Hindlimb muscle (tissue), 1 donor: ENCODE measurements at places on chromosomes 11 and 22. TPM values are rescaled to one million over a fixed set of nuclear protein-coding genes. Genes with fewer than 3 reads are reported as not detected.
A peak's percentile ranks its signal among the peaks of the same experiment; 100 is the strongest.

Gene SLC37A2
- polyA plus RNA-seq, result 5.3 TPM

GRCh38 chr22:38919631-38920190 is 37.7 kb upstream of the APOBEC3A start:
- DNase-seq, result no peak

Gene CELSR1
- polyA plus RNA-seq, result 7.6 TPM

GRCh38 chr11:128648711-128649110 is 45.2 kb upstream of the FLI1 start:
- DNase-seq, result no peak

- DNase-seq, result no peak
These were observed 891.3 kb downstream of the BRD1 start for GRCh38 chr22:48936391-48936790.

GRCh38 chr11:46367244-46367915 is 14.1 kb upstream of the MDK start:
- DNase-seq, result peak; percentile 78

Gene MPPED2
- 4.4 TPM for polyA plus RNA-seq

Gene HBG2
- 1,834 TPM for polyA plus RNA-seq
